ENCODE measurements at places on chromosomes 2 and 18. TPM values are rescaled to one million over a fixed set of nuclear protein-coding genes. Genes with fewer than 3 reads are reported as not detected.

DNA sequence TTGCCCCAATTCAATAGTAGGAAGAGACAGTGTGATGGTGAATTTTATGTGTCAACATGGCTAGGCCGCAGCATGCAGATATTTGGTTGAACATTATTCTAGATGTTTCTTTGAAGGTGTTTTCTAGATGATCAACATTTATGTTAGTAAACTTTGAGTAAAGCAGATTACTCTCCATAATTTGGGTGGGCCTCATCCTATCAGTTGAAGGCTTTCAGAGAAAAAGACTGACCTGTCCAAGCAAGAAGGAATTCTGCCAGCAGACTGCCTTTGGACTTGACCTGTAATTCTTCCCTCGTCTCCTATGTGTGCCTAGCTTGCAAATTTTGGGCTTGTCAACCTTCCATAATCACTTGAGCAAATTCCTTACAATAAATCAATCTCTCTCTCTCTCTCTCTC is 8.3 kb upstream of the GRP start:
- H3K27me3 ChIP-seq = no peaks in the 10 kb centered on the region
- DNase-seq = no peak
- no peaks in the 10 kb centered on the region for H3K4me1 ChIP-seq
- no peak overlapping the region for H3K4me3 ChIP-seq

- no peak for DNase-seq
- no peaks in the 10 kb centered on the region for H3K36me3 ChIP-seq
- H3K4me1 ChIP-seq = no peaks in the 10 kb centered on the region
- H3K27me3 ChIP-seq = no peaks in the 10 kb centered on the region
- no peak overlapping the region for H3K4me3 ChIP-seq
Observed at GRCh38 chr18:28831476-28831875, 654.5 kb upstream of the CDH2 start.

DNA sequence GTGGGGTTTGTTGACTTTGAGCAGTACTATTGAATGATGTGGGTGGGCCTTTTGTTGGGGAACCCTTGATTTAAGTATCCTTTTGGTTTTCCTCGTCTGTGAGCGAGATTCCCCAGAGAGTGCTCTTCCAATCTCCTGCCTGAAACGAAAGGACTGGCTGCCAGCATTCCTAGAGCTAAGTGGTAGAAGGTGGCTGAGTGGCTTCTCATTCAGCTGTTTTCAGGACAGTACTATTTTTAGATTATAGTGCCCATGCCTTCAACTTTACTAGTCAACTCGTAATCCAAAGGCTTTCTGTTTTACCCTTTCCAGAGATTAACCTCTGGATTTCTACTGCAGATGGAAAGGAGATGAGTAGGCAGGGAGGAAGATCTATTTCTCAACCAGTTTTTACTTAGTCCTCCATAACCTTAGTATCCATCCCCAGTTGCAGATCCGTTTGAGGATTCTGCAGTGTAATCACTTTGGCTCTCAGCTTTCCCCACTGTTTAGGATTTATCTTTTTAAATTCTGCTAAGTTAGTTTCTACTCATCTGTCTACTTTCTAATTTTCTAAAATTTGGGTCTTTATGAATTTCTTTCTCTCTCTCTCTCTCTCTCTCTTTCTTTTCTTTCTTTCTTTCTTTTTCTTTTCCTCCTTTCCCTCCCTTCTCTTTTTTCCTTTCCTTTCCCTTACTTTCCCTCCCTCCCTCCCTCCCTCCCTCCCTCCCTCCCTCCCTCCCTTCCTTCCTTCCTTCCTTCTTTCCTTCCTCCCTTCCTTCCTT is 9.2 kb downstream of the SLC4A1AP start:
- no peak overlapping the region for H3K27ac ChIP-seq
- H3K36me3 ChIP-seq = peaks cover 39% of the 10 kb centered on the region
- no peak for DNase-seq
- H3K4me3 ChIP-seq = no peak overlapping the region

DNA sequence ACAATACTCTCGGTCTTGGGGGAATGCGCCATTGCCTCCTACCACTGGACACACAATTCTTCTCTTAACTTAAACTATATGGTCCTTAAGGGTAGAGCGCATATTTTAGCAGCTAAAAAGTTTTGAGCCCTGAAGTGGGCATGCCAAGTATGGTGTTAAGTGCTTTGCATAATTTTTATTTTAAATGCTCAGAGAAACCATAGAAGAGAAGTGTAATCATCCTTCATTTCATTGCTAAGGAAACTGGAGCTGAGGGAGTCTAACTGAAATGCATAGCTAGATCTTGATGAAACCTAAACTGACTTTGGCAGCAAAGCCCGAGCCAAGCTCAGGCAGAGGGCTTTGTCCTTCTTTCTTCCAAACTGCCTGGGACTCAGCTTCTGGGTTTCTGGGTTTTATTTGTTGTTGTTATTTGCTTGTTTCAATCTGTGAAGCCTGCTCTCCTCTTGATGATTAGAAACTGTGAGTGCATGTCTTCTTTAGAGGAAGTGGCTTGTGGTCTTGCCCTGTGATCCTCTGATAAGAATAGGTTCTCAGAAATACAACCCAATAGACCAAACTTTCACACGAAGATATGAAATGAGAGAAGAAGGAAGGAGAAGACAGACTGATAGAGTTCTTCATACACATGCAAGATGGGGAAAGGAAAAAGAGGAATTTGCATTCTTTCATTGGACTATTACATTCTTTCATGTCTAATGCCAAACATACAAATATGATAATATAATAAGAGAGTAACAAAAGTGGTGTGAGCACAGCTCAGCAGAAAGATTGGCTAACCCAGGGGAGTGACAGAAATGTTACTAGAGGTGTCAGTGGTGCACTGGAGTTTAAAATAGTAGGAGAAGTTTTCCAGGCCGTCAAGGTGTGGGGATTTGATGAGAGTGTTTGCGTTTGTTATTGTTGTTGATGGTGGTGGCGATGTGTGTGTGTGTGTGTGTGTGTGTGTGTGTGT is 7.5 kb upstream of the RNF144A start:
- DNase-seq = no peak
- H3K27me3 ChIP-seq = no peaks in the 10 kb centered on the region
- H3K27ac ChIP-seq = no peak overlapping the region
- no peaks in the 10 kb centered on the region for H3K4me1 ChIP-seq
- H3K4me3 ChIP-seq = no peak overlapping the region

Gene CCDC142
- 28.3 TPM for total RNA-seq

DNA sequence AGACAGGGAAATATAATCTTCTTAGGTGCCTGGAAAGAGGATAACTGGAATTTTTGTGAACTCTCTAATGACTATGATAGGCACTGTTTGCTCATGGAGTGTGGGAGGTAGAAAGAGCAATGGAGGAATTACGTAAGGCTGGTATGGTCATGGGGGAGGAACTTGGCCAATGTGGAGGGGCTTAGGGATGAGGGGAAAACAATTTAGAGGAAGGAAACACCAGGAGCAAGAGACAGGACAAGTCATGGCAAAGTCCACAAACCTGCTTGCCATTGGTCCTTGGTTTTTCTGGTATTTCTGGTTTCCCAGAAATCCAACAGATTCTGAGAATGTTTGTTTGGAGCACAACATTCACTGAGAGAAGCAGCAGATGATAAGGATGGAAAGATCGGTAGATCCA is 274.2 kb downstream of the DYSF start:
- no peaks in the 10 kb centered on the region for H3K4me1 ChIP-seq
- H3K4me3 ChIP-seq = no peak overlapping the region
- no peak for DNase-seq
- H3K36me3 ChIP-seq = no peaks in the 10 kb centered on the region
- no peak overlapping the region for H3K27ac ChIP-seq

Gene RFTN2
- 1.1 TPM for total RNA-seq

Gene SRBD1
- total RNA-seq = 14.3 TPM

DNA sequence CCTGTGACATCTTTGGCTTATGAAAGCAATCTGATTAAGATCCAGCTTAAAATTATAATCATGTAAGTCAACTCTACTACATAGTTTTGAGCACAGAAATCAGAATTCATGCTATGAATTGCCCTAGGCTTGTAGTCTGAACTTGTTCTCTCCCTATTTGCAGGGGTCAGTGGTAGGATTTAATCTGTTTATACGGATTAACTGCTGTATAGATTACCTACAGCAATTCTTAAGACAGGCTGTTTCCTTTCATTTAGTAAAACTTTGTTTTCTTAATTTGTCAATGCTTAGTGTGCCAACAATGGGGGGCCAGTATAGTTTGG is 287.9 kb downstream of the PDE11A start:
- DNase-seq = no peak
- no peaks in the 10 kb centered on the region for H3K27me3 ChIP-seq
- H3K27ac ChIP-seq = no peak overlapping the region
- no peaks in the 10 kb centered on the region for H3K36me3 ChIP-seq
- H3K4me1 ChIP-seq = peaks cover 2% of the 10 kb centered on the region

Gene THOC1
- 30.5 TPM for total RNA-seq

GRCh38 chr2:172464400-172465129 is 37.2 kb downstream of the ITGA6 start:
- no peak overlapping the region for H3K4me3 ChIP-seq
- peaks cover 11% of the 10 kb centered on the region for H3K4me1 ChIP-seq
- H3K36me3 ChIP-seq = no peaks in the 10 kb centered on the region
- H3K27ac ChIP-seq = no peak overlapping the region
- no peak for DNase-seq
- H3K27me3 ChIP-seq = no peaks in the 10 kb centered on the region

- H3K36me3 ChIP-seq = no peaks in the 10 kb centered on the region
- H3K4me3 ChIP-seq = no peak overlapping the region
- H3K27me3 ChIP-seq = no peaks in the 10 kb centered on the region
- no peaks in the 10 kb centered on the region for H3K4me1 ChIP-seq
- no peak overlapping the region for H3K27ac ChIP-seq
Observed at GRCh38 chr18:27695503-27695902, 481.4 kb downstream of the CDH2 start.

Gene TUBA3E
- not detected for total RNA-seq

Gene NCL
- 83.1 TPM for total RNA-seq

DNA sequence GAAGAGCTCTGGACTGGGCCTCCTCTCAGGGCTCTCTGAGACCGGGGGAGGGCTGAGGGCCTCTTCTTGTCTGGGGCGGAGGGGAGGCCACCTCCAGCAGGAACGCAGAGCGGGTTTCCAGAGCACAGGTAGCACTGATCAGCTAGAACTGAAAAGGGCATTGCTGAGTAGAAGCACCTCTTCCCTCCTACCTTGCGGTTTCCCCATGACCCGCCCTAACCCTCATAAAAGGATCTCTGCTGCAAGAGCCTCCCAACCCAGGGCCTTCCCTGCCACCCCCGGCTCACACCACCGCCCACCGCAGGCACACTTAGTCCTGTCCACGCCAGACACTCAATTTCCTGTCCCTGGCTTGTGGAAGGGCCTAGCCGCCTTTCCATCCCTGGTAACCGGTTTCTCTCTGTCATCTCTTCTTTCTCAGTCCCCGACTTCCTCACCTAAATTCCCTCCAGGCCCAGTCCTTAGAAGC is 966 bp downstream of the ADCY3 start:
- peaks cover 13% of the 10 kb centered on the region for H3K4me1 ChIP-seq
- H3K4me3 ChIP-seq = peak overlapping the region; percentile 35
- no peaks in the 10 kb centered on the region for H3K27me3 ChIP-seq
- no peaks in the 10 kb centered on the region for H3K36me3 ChIP-seq

DNA sequence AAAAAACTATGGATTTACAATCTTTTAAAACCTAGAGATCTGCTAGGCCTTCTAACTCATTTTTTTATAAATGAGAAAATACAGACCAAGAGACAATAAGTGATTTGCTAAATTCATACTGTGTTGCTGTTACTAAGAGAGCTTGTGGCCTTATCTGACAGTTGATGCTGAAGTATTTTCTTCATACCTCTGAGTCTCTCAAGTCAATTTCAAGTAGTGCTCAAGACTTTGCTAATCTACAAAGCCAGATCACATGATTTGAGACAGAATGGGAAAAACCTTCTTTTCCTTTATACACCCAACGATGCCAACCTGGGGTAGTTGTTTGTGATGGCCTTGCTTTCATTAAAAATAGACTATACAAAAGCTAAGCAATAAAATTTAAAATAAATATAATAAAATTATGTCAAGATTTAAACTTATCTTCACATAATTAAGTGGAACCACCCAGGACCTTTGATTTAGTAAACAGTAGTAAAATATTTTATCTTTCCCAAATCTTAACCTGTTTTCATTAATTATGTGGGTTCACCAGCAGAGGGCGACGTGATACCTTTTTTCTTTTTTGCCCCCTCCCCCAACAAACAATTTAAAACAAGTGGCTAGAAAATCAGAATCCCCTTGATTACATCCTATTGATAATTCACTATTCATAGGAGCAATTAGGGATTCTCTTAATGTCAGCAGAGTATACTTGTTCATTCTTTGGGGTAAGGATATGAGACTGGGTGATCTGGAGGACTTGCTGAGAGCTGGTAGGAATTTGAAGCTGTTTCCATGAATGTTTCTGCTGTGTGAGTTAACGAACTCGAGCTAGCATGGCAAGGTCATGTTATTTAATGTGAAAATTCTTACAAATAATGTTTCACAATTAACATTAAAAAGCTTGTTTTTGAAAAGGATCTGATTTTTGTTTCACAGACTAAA is 49.6 kb upstream of the SLC5A7 start:
- H3K27me3 ChIP-seq = no peaks in the 10 kb centered on the region
- no peak for DNase-seq
- H3K27ac ChIP-seq = no peak overlapping the region
- H3K4me3 ChIP-seq = no peak overlapping the region
- H3K36me3 ChIP-seq = no peaks in the 10 kb centered on the region

Gene DSG3
- total RNA-seq = not detected

Gene CD8B
- 0.17 TPM for total RNA-seq

DNA sequence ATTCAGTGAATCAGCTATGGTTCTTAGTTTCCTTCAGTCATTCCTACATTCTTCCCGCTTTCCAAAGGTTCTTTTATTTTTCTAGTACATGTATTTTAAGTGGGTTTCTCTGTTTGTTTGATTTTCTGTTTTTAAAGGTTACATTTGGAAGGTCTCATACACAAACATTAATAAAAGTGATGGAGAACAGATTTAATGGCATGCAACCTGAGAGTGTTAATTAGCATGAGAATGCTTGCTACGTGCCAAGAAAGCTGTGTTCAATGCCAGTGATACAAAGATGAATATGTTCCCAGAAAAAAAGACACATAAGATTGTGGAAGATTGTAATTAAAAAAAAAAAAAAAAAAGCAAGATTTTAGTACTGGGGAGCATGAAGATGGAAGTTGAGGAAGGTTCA is 61.8 kb upstream of the CDC42EP3 start:
- H3K27me3 ChIP-seq = no peaks in the 10 kb centered on the region
- no peak overlapping the region for H3K27ac ChIP-seq
- DNase-seq = no peak
- no peak overlapping the region for H3K4me3 ChIP-seq

Gene ACMSD
- total RNA-seq = 11.9 TPM

DNA sequence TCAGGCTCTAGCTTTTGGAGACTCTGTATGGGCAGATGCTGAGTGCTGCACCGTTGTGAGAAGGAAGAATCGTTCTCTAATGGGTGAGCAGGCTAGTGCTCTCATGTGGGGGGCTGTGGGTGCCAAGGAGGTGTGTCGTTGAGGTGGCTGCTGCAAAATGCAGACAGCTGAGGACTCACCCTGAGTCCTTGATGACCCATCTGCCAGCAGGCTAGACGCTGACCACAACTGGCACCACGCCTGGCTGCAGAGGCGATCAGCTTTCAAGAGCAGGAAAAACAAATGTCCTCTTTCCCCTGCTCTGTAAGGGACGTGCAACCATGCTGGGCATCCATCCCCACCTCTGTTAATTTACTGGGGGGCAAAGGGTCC is 48.2 kb downstream of the HAUS1 start:
- H3K27ac ChIP-seq = no peak overlapping the region
- H3K36me3 ChIP-seq = no peaks in the 10 kb centered on the region
- H3K27me3 ChIP-seq = no peaks in the 10 kb centered on the region
- no peaks in the 10 kb centered on the region for H3K4me1 ChIP-seq
- H3K4me3 ChIP-seq = no peak overlapping the region

- H3K36me3 ChIP-seq = no peaks in the 10 kb centered on the region
- H3K4me3 ChIP-seq = no peak overlapping the region
- no peak for DNase-seq
- peak overlapping the region; percentile 36 for H3K27ac ChIP-seq
- H3K4me1 ChIP-seq = peaks cover 5% of the 10 kb centered on the region
- H3K27me3 ChIP-seq = no peaks in the 10 kb centered on the region
Observed at GRCh38 chr2:182077023-182077422, 91.4 kb downstream of the PPP1R1C start.
